Suprapubic skin (tissue), 4 donors: ENCODE measurements at places on chromosomes 12 and 14.

DNA sequence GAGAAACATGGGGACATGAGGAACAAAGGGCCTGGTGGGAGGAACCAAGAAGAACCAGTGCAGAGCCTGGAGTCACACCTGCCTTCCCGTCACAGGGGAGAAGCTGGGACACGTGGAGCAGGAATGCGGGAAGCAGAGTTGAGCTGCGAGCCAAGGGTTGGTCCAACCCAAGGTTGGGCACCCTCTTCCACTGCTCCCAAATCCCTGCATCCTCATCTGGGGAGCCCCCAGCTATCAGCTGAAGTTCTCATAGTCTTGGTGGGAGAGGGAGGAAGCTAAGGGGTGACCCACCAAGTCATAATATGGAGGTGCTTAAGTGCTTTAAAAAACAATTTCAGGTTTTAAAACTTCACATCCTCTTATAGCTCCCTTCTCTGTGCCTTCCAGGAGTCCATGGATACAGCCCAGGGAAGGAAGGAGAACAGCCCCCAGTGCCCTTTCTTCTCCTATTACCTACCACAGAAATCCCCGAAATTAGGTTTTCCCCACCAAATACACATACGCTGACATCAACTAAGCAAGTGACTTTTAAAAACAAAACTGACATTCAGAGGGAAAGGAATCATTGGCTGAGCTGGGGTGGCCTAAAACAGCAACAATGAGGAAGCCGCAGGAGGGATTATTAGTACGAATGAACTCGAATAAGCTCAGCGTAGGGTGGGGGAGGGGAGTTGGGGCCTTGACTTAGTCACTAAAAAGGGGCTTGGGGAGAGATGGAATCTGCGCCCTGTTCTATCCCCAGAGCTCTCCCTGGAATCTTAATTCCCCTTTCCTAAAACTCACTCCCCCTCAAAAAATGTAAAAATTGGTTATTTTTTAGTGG is 4.5 kb downstream of the MYL6 start:
- no peak for DNase-seq

GRCh38 chr14:71267007-71267513 is 359.8 kb downstream of the PCNX1 start:
- DNase-seq: no peak

DNA sequence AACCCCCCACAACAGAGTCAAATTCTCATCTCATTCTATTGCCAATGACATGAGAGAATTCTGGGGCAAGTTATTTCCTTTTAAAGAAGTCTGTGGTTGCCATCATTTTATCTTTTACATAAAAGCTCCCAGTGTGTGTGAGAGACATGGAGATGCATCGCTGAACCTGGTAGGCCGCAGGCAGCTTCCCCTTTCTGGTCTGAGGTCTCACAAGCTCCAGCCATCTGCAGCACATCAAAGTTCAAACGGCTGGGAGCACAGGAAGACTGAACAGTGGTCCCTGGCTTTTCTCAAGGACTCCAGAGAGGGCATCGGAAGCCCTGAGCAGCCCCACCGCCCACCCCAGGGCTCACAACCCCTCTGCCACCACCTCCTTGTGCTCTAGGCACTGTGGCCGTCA is 141.7 kb downstream of the RIMBP2 start:
- DNase-seq: no peak

GRCh38 chr12:69170293-69170692 is 69.1 kb upstream of the CPSF6 start:
- no peak for DNase-seq

GRCh38 chr14:57492859-57493258 is 798 bp downstream of the CCDC198 start:
- no peak for DNase-seq

- DNase-seq: no peak
Observed at GRCh38 chr14:51566831-51567582, 84.7 kb upstream of the FRMD6 start.

- DNase-seq: no peak
Observed at GRCh38 chr12:47954467-47955045, 8.8 kb upstream of the TMEM106C start.

DNA sequence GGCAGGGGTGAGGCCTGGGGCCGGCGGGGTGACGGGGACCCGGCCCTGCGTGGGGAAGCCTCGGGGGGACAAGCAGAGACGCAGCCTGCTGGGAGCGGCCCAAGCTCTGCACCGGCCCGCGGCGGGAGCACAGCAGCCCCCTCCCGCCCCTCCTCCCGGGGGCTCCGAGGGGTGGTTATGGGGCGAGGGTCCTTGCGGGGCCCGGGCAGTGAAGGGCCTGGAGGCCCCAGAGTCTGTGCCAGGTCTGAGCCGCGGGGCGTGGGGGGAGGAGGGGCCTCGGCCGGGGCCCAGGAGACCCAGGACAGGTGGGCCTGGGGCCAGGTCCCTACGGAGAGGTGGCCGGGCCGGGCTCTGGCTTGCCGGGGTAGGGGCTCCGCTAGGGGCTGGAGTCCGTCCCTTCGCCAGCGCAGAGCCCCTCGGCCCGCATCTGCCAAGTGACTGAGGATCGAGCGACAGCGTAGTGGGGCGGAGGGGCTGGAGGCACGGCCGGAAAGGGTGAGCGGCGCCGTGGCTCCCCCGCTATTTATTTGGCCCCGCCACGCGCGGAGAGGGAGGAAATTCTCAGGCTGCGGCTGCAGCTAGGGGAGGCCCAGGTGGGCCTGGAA is 495 bp downstream of the TMEM121 start:
- peak; percentile 74 for DNase-seq

- DNase-seq: no peak
Observed at GRCh38 chr12:68617160-68617926, 6.6 kb downstream of the RAP1B start.

DNA sequence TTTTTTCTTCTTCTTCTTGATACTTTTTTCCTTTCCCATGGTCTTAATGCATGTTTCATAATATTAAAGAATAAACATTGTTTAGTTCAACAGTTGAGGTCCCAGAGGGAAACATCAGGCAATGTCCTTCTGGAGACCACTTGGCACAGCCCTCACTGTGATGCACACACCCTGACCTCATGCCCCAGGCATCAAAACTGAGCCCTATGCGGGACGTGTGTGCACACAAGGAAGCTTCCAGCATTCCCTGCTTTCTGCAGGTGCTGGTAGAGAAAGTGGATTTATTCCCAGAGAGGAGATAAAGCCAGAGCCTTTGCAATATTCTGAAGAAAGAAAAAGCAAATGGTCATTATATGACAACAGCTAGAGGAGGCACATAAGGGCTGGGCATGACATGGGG is 16.0 kb upstream of the CMKLR1 start:
- DNase-seq: no peak

GRCh38 chr14:20820063-20820904 is 17.6 kb upstream of the RNASE1 start:
- no peak for DNase-seq

- DNase-seq: no peak
Observed at GRCh38 chr12:59650588-59651228, 54.9 kb downstream of the SLC16A7 start.

GRCh38 chr12:102501773-102502172 is 21.4 kb upstream of the IGF1 start:
- DNase-seq: no peak

DNA sequence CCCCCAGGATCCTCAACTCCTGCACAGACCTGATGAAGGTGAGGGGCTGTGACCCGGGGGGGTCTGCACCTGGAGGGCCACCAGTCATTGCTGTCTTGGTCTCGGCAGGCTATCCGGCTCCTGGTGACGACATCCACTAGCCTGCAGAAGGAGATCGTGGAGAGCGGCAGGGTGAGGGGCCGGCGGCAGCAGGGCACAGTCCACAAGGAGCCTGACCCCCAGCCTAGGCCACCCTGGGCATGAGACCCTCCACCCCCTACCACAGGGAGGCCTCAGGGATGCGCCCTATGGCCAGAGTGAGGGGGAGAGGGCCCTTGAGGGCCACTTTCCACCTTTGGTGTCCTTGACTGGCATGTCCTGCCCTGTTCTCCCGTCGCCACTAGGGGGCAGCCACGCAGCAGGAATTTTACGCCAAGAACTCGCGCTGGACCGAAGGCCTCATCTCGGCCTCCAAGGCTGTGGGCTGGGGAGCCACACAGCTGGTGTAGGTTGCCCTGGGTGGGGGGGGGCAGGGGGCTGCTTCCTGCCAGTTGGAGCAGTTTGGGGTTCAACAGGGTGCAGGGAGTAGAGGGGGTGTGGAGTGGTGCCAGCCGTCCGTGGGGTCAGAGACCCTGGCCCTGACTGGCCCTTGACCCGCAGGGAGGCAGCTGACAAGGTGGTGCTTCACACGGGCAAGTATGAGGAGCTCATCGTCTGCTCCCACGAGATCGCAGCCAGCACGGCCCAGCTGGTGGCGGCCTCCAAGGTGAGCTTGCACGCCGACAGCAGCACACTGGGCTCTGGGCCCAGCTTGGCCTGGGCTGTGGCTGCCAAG is 25.0 kb downstream of the HIP1R start:
- peak; percentile 93 for DNase-seq

- DNase-seq: no peak
Observed at GRCh38 chr14:104641753-104642539, 37.4 kb upstream of the TMEM179 start.

DNA sequence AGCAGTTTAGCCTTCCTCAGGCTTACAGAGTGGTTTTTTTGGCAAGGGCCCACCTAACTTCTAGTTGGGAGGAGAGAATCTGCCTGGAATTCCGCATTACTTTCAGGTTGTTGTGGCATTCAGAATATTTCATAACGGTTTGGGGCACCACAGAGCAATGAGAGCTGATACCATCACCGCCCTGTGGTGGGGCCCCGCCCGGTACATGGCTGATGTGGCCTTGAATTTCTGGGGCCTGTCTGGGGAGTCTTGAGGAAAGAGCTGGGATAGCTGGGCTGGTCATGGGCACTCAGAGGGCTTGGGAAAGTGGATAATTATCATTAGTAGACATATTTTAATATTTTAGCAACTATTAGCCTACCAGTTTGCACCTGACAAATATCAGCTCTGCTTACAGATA is 4.2 kb downstream of the TESPA1 start:
- DNase-seq: no peak

DNA sequence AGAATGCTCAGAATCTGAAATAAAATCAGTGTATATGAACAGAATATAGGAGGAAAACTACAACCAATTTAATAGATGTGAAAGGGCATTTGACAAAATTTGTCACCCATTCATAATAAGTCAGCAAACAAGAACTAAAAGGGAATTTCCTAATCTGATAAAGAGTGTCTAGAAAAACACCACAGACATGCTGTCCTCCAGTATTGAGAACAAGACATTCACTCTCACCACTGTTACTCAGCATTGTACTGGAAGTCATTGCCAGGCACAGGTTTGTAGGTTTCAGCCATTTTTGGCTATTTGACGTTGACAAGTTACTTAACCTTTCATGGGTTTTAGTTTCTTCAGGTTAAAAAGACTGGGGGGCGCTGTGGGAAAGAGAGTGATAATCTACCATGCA is 13.2 kb downstream of the EIF2S1 start:
- DNase-seq: no peak

DNA sequence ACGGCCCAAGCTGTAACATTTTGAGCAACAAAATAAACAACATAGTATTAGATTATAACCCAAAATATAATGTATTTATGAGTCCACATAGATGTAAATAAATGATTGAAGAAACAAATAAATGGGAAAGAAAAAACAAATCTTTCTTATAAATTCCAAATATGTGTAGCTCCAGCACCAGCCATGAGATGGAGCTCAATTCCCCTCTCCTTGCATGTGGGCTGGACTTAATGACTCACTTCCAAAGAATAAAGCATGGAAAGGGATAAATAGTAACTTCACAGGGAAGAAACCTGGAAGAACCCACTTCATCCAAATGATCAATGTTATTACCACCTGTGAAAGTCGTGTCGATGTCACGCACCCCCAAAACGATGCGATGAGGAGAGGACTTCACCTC is 158.8 kb downstream of the RPAP3 start:
- DNase-seq: no peak

DNA sequence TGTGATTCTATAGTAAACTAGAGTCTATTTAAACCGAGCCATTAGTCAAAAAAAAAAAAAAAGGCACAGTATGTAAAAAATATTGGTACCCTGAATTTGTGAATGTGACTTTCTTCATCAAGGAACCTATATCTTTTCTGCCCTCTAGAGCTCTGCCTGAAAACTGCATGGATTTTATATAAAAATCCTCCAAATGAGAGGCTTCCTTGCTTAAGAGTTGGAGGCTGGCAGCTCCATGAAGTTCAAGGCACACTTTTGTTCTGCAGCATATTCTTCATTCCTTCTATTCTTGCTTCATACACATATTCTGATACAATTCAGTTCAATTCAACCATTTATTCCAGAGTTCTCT is 23.1 kb upstream of the NKX2-8 start:
- DNase-seq: no peak

DNA sequence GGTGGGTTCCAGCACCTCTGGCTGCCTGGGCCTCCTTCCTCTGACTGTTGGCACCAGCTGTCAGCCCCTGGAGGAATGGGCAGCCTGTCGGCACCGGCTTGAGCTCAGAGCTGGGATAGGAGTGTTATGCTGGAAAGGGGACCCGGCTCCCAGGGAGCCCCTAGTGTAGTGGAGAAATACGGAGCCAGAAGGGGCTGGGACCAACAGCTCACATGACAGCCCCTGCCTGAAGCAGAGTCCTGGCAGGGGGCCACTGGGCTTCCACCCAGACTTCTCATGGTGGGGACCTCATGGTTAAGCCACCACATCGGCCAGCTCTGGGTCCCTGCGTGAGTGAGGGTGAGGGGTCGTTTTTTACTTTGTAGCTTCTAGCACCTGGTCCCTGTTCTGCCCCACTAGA is 174.5 kb downstream of the TSPAN9 start:
- no peak for DNase-seq

DNA sequence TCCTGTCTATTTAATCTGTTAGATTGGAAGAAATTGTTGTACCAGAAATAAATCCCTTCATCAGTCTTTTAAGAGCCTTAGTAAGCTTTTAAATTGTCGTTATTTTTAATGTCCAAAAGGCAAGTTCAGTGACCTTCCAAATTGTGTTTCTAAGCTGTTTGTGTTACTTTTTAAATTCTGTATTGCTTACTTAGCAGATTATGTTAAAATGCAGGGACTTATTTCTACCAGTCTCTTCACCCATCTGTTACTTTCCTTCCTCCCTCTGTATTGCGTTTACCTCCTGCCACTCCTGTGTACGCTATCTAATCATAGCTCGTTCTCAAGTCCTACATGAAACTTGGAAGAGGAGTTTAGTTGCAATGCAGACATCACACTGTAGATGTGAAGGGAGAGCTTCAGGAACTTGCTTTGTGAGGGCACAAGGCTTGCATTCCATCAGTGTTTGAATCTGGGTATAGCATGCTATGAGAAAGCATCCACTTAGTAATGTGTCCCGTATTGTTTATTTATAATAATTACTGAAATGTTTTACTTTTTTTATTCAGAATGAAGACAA is 406.5 kb upstream of the RGS6 start:
- DNase-seq: no peak
